ENCODE measurements at places on chromosomes 1 and 21.

DNA sequence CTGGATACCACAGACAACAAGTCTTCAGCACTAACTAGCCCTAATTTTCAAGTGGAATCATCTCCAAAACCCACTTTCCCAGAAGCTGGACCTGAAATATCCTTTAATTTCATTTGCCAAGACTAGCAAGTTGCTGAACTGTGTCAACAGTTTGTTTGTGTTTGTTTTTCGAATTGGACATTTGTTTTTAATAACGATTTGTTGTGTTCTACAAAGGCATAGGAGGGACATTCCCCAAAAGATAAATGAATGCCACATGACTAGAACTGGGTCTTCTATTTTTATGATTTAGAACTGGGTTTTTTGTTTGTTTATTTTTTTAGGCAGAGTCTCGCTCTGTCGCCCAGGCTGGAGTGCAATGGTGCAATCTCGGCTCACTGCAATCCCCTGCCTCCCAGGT is 17.9 kb downstream of the LUZP1 start:
- no peak for DNase-seq

DNA sequence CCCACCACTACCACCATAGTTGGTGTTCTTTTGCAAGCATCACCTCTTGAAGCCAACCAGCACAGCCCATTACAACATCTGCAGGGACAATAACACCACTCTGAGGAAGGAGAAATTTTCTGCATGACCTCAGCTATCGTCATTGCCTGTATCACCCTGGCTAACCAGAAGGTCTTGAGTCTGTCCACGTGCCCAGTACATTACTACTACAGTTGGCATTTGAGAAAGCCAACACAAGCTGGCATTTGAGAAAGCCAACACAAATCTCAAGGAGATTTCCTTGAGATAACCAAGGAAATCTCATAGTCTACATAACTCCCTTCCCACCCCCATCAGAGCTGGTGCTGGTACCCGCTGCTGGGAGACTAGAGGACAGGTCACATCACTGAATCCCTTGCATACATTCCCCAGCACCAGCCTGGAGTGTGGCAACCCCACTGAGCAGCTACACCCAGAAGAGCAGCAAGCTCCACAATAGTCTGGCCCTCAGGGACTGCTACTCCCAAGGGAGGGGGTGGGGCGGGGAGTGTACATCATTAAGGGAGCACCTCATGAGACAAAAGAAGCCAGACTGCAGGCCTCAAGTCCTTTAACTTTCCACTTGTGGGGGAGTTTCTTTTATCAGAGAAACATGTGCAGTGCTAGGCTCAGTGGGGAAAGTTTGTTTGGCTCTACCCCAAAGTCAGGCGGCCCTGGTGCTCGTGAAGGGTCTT is 46.0 kb upstream of the GUCA2A start:
- no peak for DNase-seq

GRCh38 chr1:110875216-110875731 is 2.3 kb downstream of the CD53 start:
- DNase-seq: peak; percentile 61

- DNase-seq: no peak
Measured at GRCh38 chr1:55774446-55774845, 559.3 kb upstream of the USP24 start.

- DNase-seq: no peak
Measured at GRCh38 chr1:100717218-100717617, 2.3 kb upstream of the VCAM1 start.

- DNase-seq: no peak
Measured at GRCh38 chr1:224761245-224761644, 145.1 kb downstream of the CNIH3 start.

GRCh38 chr1:221664253-221664652 is 77.6 kb downstream of the DUSP10 start:
- DNase-seq: no peak

GRCh38 chr21:36015045-36015444 is 45.3 kb downstream of the SETD4 start:
- DNase-seq: no peak

- DNase-seq: no peak
Measured at GRCh38 chr1:180392020-180392419, 110.4 kb downstream of the ACBD6 start.

- no peak for DNase-seq
Measured at GRCh38 chr1:224733027-224733911, 117.2 kb downstream of the CNIH3 start.

DNA sequence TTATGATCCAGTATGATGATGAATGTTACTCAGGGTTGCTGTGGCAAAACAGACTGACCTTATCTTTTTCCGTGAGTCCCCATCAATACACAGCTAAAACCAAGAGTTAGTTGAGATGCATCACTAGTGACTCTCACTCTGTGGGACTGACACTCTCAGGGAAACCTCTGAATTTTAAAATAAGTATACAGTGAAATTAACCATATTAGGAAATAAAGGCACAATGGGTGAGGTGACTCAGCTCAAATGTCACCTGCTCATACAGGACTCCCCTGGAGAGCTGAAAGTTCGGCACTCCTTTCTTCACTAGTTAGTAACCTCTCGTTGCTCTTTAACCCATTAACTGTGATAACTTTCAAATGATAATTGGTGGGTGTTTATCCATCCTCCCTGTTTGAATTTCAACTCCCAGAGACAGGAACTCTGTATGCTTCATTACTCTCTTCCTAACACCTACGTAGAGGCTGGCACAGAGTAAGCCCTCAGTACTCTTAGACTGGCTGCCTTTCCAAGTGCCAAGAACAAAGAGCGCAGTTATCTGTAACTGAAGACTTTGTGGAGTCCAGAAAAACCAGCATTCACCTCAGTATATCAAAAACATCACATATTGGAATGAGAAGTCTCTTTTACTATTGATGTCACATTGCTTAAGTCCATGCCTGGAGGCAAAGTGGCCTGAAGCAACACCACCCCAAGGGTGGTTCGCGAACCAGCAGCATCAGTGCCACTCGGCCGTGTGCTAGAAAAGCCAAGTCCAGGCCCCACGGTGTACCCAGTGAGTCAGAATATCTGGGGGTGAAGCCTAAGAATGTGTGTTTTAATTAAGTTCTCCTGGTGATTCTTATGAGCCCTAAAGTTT is 91.1 kb downstream of the NIBAN1 start:
- no peak for DNase-seq

- DNase-seq: no peak
Measured at GRCh38 chr1:147700042-147701006, 30.0 kb upstream of the ACP6 start.

Data from activated CD4-positive, CD25-positive, alpha-beta regulatory T cell treated with anti-CD3 and anti-CD28 coated beads, Interleukin-2, amount 50 U/mL, for 72 hours (primary cell).